ENCODE measurements at places on chromosomes 6 and 20.
A peak's percentile ranks its signal among the peaks of the same experiment; 100 is the strongest.

GRCh38 chr6:30914854-30915590 is 984 bp downstream of the VARS2 start:
- DNase-seq, result no peak

DNA sequence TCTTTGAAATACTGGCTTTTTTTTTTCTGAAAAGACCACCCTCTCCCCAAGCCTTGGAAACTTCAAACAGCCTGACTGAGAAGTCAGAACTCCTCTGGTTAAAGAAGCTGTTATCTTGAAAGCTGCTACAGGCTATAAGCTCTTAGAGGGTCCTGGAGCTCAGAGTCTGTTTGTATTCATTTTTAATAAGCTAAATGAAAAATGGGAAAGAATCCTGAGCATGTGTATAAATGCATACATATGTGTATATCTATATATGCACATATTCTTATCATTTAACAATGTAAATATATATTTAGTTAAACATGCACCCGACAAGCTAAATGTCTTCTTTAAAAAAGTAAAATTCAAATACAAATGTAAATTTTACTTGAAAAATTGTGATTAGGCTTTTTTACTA is 494.9 kb upstream of the POU3F2 start:
- DNase-seq, result no peak

DNA sequence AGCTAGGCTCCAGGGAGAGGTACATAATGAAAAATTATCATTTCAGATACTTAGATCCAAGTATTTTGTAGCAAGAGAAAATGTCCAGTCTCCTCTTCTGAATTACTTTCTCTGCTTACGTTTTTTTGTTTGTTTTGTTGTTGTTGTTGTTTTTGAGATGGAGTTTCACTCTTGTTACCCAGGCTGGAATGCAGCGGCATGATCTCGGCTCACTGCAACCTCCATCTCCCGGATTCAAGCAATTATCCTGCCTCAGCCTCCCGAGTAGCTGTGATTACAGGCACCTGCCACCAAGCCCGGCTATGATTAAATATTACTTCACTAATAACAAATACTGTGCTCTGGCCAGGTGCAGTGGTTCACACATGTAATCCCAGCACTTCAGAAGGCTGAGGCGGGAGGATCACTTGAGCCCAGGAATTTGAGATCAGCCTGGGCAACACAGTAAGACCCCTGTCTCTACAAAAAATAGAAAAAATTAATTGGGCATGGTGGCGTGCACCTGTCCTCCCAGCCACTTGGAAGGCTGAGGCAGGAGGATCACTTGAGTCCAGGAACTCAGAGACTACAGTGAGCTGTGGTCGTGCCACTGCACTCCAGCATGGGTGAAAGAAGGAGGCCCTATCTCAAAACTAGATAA is 155.0 kb upstream of the JARID2 start:
- DNase-seq, result no peak

- no peak for DNase-seq
Measured at GRCh38 chr6:16359563-16359962, 121.2 kb downstream of the GMPR start.

DNA sequence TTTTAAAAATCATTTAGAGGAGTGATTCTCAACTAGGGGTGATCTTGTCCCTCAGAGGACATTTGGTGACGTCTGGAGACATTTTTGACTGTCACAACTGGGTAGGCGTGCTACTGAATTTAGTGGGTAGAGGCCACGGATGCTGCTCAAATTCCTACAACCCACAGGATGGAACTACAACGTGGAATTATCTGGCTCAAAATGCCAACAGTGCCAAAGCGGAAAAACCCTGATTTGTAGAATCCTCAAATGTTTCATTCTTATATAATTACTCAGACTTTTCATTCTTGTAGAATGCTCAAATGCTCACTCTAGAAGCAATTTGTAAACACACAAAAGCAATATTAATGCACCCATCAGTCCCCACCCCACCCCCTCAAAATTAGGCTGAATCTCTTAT is 229.8 kb downstream of the ZMYND8 start:
- no peak for DNase-seq

GRCh38 chr6:43509142-43509983 is 783 bp downstream of the LRRC73 start:
- DNase-seq, result no peak

DNA sequence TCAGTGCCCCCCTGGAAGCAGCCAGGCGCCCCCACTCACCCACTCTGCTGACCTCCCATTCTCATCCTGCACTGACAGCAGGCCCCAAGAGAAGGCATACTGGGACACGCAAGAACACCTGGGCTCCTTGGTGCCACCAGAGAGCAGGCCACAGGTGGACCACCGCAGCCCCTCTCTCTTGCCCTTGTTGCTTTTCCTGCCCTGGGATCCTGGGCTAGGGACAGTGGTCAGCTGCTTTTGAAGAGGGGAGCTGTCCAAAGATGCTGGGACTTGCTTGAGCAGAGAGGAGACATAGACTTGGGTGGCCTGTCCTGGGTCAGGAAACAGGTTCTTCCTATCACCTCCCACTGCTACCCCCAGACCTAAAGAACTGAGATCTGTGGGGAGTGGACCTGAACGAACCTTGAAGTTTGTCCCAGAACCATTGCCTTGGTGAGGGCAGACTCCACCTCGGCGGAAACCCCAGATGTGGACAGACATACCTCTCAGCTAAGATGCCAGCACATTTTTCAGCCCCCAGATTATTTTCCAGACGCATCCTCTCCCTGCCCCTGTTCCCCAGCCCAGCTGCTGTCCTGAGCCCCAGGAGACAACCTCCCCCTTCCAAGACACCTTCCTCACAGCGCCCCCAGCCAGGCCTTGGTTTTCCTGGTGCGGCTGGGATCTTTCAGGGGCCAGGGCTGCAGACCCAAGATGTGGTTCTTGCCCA is 1.1 kb downstream of the GLP1R start:
- no peak for DNase-seq

- no peak for DNase-seq
Measured at GRCh38 chr20:51195419-51195901, 172.6 kb upstream of the KCNG1 start.

- DNase-seq, result no peak
Measured at GRCh38 chr20:801678-802077, 31.8 kb upstream of the FAM110A start.

GRCh38 chr6:45377043-45377553 is 636 bp downstream of the SUPT3H start:
- DNase-seq, result no peak

DNA sequence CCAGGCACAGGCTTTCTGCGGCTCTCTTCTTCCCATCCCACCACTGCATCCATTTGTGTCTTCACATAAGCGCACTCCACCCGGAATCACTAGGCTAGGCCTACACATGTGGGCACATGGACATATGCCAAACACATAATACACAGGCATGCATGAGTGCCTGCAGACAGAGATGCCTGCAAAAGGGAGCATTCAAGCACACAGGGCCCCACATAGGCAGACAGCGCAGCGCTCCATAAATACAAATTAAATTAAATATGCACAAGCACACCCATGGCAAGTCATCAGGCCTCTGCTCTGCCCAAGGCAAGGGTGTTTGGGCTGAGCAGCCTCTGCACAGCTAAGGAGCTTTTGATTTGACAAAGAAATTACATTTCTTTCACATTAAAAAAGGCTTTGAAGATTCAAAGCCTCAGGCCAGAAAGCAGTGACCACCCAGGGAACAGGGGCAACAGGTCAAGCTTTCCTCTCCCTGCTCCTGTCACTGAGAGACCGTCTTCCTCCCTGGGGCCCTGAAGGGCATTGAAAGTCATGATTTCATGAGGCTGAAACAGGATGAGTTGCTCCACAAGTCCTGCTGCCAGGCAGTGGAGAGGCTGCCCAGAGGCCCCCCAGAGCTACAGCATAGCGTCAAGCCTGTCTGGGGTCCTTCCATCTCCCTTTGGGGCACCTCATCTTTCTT is 134.2 kb upstream of the LRFN2 start:
- no peak for DNase-seq

GRCh38 chr6:130434174-130434873 is 68.5 kb downstream of the TMEM200A start:
- DNase-seq, result no peak

- no peak for DNase-seq
Measured at GRCh38 chr20:2320813-2321658, 25.2 kb downstream of the TGM3 start.

DNA sequence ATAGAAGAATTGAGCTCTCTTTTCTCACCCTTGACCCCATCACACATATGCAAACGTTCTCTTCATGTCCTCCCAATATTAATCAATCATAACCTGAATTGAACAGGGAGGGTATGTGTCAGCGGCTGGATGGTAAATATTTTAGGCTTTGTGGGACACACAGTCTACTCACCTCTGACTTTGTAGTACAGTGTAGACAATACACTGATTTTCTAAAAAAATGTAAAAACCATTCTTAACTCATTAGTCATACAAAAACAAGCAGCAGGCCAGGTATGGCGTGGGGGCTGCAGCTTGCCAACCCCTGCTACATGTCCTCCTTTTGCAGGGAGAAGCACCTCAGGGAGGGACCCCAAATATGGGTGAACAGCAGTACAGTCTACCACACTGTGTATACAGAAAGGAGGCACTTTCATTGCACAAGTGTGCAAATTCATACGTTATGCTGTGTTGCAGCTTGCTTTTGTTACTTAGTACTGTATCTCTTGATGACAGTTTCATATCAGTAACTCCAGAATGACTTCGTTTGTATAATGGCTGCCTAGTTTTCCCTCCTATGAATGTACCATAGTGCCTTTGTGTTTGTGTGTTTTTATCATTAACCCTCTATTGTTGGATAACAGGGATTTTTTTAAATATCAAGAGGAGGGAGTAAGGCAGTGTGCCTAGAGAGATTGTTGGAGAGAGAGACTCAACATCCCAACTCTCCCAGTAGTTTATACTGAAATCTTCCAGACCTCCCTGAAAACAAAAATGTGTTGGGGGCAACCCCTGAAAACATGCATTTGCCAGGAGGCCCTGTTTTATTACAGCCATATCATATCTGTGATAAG is 214.3 kb downstream of the ZMYND8 start:
- DNase-seq, result no peak

GRCh38 chr20:21613512-21613911 is 92.0 kb upstream of the PAX1 start:
- DNase-seq, result no peak

GRCh38 chr20:48809673-48810072 is 18.1 kb downstream of the PREX1 start:
- DNase-seq, result no peak

- no peak for DNase-seq
Measured at GRCh38 chr6:99946005-99946404, 48.0 kb downstream of the MCHR2 start.

- DNase-seq, result no peak
Measured at GRCh38 chr6:97133067-97133466, 149.9 kb downstream of the MMS22L start.

- DNase-seq, result no peak
Measured at GRCh38 chr6:7016226-7016625, 91.5 kb upstream of the RREB1 start.

DNA sequence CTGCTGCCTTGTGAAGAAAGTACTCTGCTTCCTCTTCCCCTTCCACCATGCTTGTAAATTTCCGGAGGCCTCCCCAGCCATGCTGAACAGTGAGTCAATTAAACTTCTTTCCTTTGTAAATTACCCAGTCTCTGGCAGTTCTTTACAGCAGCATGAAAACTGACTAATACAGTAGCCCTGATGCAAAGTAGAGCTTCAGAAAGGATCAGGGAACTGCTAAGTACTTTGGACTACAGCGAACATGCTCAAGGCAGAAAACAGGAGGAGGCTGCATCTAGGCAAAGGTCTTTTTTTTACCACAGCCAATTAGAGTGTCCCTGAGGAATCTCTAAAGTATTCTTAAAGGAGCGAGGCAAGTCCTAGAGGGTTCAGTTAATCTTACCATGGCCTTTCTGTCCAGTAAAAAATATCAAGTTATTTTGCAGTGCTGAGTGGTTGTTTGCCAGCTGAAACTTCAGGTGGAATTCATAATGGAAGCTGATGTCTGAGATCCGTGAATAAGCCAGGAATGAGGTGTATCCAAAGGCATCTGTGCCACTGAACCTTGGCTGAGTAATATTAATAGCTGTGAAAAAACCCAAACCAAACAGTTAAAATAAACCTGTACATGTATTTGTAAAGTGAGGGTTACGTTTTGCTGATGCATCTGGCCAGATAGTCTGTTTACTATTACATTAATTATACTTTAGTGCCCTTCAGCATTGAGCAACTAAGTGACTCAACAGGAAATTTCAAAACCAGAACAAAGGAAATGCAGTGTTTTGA is 170.4 kb downstream of the PHF3 start:
- peak; percentile 84 for DNase-seq

GRCh38 chr6:127920804-127921203 is 19.9 kb upstream of the THEMIS start:
- no peak for DNase-seq

DNA sequence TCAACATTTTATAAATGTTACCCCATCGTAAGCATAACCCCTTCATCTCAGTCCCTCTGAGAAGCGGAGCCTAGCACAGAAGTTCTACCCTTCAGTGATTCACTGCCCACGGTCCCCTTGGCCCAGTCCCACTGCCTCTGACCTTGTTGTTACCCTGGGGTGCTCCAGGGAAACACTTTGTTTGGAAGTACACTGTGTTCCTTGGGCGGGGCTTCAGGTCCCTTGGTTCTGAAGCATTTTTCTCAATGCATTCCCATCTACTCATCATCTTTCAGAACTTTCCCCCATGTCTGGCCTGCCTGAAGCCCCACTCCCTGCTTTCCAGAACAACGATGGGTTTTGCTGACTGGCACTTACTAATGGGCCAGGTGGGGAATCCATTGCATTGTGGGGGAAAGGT is 296.2 kb downstream of the FOXA2 start:
- no peak for DNase-seq

DNA sequence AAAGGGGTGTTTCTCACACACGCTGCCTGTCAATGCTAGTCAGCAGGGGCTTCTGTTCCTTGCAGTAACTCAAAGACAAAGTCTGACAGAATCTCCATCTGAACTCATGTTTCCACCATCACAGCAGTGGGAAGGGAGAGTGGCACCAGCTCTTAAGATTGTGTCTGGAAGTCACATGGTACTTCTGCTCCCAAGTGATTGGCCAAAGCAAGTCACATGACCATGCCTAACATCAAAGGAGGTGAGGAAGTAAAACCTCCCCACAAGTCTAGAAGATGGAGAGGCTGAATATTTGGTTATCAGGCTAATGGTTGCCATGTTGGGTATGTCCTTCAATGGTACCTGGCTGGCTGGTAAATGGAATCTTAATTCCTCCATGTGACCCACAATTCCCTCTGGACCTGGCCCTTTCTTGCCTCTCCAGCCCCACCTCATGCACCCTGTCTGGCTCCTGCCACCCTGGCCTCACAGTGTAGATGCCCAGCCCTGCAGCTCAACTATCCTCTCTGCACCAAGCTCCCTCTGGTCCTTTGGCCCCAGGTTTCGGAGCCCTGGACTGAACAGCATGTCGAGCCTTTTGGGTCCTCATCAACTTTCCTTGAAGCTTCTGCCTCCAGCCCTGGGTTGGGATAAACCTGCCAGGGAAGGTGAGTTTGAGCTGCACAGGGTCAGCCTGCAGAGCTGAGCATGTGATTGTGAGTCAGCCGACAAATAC is 51.0 kb upstream of the PMEPA1 start:
- peak; percentile 12 for DNase-seq

- no peak for DNase-seq
Measured at GRCh38 chr6:100065348-100065747, 71.3 kb upstream of the MCHR2 start.

Data from epithelial cell of prostate (primary cell).